ENCODE measurements at places on chromosomes 1 and 21. TPM values are rescaled to one million over a fixed set of nuclear protein-coding genes. Genes with fewer than 3 reads are reported as not detected.

UTS2 gene
- not detected for total RNA-seq

FCGR3B gene
- not detected for total RNA-seq

SLC1A7 gene
- not detected for total RNA-seq

DNA sequence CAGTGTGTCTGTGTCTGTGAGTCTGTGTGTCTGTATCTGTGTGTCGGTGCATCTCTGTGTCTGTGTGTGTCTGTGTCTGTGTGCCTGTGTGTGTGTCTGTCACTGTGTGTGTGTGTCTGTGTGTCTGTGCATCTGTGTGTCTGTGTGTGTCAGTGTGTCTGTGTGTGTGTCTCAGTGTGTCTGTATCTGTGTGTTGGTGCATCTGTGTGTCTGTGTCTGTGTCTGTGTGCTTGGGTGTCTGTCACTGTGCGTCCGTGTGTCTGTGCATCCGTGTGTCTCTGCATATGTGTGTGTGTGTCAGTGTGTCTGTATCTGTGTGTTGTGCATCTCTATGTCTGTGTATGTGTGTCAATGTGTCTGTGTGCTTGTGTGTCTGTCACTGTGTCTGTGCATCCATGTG lies 44.7 kb upstream of the POFUT2 start:
- H3K36me3 ChIP-seq: no peaks in the 10 kb centered on the region
- no peak overlapping the region for H3K27ac ChIP-seq
- no peaks in the 10 kb centered on the region for H3K27me3 ChIP-seq
- DNase-seq: no peak
- no peak overlapping the region for H3K4me3 ChIP-seq
- no peaks in the 10 kb centered on the region for H3K4me1 ChIP-seq

Measured in endothelial cell of umbilical vein (primary cell).